ENCODE measurements at places on chromosomes 2 and 18. TPM values are rescaled to one million over a fixed set of nuclear protein-coding genes. Genes with fewer than 3 reads are reported as not detected.
A peak's percentile ranks its signal among the peaks of the same experiment; 100 is the strongest.

GRCh38 chr2:47508641-47509040 lies 105.7 kb downstream of the MSH2 start:
- no peak for DNase-seq

GRCh38 chr2:552906-553305 lies 124.3 kb downstream of the TMEM18 start:
- no peak for DNase-seq

GRCh38 chr2:164542581-164543021 lies 78.7 kb downstream of the GRB14 start:
- peak; percentile 57 for DNase-seq

- DNase-seq, result peak; percentile 88
Observed at GRCh38 chr2:88659538-88659915, 31.9 kb upstream of the RPIA start.

GRCh38 chr2:43276962-43277391 lies 50.6 kb upstream of the ZFP36L2 start:
- peak; percentile 28 for DNase-seq

GRCh38 chr2:28665041-28665704 lies 86.5 kb upstream of the PPP1CB start:
- DNase-seq, result peak; percentile 62

- DNase-seq, result no peak
Observed at GRCh38 chr2:140641163-140641562, 1489.7 kb downstream of the LRP1B start.

DNA sequence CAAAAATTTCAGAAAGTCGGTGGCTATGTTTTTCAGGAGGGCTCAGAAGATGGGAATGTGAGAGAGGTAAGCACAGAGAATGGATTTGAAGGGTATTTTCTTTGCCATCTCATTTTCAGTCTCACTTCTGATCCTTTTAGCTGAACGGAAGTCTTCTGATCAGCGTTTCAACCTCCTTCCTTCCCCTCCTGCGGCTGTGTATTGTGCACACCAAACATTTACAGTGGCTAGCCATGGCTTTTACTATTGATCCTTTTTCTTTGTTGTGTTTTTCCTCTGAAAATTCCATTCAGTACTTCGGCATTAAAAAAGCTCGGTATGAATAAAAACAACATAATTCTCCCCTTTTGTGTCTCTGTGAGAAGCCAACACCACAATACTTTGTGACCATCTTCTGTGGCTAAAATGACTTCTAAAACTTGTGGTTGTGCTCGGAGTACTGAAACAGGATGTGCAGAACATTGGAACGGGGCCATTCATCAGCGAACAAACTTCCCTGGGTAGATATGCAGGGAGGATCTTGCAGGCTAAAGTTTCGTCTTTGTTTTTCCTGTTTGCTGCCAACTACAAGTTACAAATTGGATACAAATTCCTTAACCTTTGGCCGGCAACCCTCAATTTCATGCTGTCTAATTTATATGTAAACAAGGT lies 260.8 kb upstream of the FAM98A start:
- no peak for DNase-seq

DNA sequence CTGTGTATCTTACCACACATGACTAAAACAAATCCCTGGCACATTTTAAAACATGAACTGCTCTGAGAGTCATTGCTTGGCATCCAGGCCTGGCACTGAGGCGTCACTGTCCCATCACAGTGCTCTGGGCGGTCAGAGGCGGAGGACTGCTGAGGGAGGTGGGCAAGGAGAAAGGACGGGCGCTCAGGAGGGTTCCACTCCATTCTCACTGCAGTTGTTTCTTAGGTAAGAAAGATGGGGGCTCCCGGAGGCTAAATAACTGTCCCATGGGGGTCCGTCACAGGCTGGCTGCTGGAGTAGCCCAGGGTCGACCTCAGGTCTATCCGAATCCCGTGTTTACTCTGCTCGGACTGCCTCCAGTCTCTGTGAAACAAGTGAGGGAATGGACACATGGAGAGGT lies 117.5 kb downstream of the FAM168B start:
- no peak for DNase-seq

DNA sequence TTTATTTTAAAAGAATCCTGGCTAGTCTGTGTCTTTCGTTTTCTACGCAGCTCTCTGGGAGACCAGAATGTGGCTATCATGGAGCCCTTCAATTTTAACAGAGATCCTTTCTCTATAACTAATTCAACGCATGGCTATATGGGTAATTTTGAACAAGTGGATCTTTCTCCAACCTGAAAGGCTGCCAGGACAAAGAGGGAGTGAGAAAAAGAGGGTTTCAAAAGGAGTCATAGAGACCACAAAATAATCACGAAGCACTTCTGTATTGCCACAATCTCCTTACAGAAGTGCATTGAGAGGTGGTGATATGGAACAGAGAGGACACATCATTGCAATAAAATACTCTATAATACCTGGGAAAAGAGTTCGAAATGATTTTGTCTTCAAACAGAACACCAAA lies 21.7 kb upstream of the CDH2 start:
- DNase-seq, result no peak

DNA sequence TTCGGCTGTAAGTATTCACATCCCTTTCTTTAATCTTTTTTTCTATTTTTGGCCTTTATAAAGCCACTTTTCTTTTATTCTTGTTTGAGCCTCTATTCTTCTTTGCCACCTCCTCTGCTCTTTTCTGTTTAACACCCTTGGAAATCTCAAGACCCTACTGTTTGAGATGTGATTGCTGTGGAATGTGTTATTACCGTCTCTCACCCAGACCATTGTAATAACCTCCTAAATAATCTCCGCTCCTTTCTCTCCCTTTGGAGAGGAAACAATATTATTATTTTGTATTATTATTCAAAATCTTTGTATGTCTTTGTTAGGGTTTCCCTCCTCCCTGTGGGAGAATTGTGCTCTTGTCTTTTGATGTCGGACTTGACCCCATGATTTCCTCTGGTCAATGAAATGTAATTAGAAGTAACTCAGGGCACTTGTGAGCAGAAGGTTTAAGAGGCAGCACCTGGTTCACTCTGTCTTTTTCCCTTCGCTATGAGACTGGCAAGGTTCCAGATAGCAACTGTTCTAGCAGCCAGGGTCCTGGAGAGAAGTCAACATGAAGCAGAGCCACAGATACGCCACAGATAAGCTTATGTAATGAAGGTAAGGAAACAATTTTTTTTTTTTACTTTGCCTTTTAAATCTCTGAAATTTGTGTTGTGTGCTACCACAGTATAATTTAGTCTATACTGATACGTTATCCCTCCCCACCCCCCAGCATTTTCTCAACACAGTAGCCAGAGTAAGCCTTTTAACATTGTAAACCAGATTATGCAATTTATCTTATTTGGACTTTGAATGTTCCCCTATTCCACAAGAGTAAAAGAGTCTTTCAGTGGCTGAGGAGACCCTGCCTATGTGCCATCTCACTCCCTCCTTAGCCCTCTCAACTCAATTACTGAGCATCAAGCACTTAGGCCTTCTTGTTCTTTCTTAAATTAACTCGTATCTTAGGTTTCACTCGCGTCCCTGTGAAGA lies 601.2 kb upstream of the ZNF804A start:
- DNase-seq, result no peak

- no peak for DNase-seq
Observed at GRCh38 chr18:47978603-47979002, 48.1 kb upstream of the SMAD2 start.

GRCh38 chr2:9150906-9151305 lies 55.7 kb upstream of the ASAP2 start:
- DNase-seq, result no peak

The FARP2 gene
- polyA plus RNA-seq, result 15.3 TPM

GRCh38 chr2:124301915-124302314 lies 276.8 kb downstream of the CNTNAP5 start:
- DNase-seq, result no peak

- no peak for DNase-seq
Observed at GRCh38 chr2:7429733-7430132, 512.5 kb downstream of the RNF144A start.

GRCh38 chr2:36355890-36356297 lies 316 bp downstream of the CRIM1 start:
- DNase-seq, result no peak

GRCh38 chr2:41735476-41735875 lies 312.3 kb upstream of the PKDCC start:
- DNase-seq, result no peak

DNA sequence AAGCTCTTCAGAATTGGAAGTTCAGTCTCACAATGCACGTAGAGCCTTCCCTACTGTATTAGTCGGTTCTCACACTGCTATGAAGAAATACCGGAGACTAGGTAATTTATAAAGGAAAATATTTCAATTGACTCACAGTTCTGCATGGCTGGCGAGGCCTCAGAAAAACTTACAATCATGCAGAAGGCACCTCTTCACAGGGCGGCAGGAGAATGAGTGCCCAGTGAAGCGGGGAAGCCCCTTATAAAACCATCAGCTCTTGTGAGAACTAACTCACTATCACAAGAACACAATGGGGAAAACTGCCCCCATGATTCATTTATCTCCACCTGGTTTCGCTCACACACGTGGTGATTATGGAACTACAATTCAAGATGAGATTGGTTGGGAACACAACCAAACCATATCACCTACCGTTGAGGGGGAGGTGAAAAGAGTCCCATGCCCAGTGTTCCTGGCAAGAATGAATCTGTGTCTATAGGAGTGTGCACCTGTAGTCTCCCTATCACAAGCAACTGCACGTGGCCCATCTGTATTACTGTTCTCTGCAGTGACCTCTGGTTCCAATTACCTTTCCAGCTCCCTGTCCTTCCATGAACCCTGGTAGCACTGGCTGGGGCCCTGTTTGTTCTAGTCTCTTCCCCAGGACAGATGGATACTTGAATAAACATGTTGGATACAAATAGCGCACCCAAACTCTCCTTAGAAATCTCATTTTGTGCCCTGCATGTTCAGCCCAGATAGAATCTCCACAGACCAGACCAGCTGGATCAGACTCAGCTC lies 44.4 kb upstream of the ATL2 start:
- DNase-seq, result no peak

The REG3G gene
- not detected for polyA plus RNA-seq

- no peak for DNase-seq
Observed at GRCh38 chr18:51531501-51531900, 334.0 kb upstream of the MEX3C start.

DNA sequence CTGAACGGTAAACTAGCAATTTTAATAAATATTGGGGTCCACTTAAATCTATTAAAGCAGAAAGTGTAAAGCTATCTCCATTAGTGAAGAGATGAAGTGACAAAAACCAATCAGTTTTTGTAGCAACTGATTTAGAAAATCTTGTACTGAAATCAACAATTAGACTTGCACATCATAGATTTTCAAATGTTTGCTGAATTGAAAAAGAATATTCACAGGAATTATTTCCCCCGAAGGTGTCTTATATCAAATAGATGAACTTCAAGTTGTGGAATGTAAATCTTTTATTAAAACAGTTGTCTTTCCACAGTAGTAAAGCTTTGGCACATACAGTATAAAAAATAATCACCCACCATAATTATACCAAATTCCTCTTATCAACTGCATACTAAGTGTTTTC lies 48.7 kb downstream of the ATIC start:
- DNase-seq, result no peak

The ST8SIA3 gene
- not detected for polyA plus RNA-seq

The IGFBP2 gene
- polyA plus RNA-seq, result 261 TPM

GRCh38 chr2:79120194-79120713 lies at the start of gene REG1A:
TSS of gene REG1A (plus strand) at chr2:79120488. CDS start at chr2:79120862, 374 bp downstream.
- no peak for DNase-seq

DNA sequence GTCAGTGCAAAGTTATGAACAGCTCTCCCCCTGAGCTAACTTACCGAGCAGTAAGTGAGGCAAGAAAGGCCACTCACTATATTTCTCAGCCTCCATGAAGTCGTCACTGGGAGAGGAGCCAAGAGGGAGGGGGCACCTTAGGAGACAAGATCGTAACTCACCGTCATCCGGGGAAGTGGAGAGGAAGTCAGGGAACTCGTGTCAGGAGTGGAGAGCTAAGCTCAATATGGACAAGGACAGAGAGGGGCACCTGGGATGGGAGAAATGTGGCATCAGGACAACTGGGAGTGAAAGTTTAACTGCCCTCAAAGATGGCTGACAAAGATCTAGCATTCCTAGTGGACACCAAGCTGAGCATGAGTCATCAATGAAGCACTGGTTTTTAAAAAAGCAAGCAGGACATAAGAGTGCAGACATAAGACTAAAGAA lies 37.1 kb downstream of the BCL11A start:
- DNase-seq, result no peak

- DNase-seq, result no peak
Observed at GRCh38 chr2:134634054-134634753, 84.6 kb downstream of the TMEM163 start.

DNA sequence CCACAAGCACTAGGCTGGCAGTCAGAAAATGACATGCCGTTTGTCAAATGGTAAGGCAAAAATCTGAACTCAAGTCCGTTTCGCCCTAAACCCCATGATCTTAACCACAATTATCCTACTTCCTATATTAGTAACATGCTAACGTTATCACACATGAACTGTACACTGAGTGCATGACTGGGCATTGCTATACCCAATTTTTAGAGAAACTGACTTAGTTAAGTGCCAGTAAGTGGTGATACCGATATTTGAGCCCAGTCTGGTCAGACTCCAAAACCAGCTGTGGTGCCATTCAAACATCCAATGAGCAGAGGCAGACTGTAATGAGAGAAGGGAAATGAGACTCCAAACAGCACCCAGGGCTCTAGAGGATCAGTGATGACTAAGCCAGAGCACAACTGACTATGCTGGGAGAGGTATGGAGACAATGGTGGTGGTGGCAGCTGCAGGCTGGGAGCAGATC lies 311.7 kb upstream of the PKDCC start:
- DNase-seq, result no peak

DNA sequence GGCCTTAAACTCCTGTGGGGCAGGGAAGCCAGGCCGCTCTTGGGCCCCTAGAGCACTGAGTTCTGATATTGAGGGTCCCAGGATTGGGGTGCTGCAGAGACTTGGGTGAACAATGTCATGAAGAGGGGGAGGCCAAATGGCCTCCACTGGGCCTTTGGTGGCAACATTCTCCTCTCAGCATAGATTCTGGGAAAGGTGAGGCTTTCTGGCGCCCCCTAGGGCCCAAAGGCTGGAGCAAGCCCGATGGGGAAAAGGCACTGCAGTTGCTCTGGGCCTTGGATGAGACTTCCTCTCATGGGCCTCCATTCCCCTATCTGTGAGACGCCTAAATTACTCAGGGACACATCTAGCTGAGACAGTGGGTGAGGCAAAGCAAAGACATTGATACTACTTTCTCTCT lies 84.8 kb downstream of the ACAA2 start:
- DNase-seq, result peak; percentile 54

The SERPINB10 gene
- not detected for polyA plus RNA-seq

- no peak for DNase-seq
Observed at GRCh38 chr2:205343103-205343502, 339.2 kb upstream of the NRP2 start.

DNA sequence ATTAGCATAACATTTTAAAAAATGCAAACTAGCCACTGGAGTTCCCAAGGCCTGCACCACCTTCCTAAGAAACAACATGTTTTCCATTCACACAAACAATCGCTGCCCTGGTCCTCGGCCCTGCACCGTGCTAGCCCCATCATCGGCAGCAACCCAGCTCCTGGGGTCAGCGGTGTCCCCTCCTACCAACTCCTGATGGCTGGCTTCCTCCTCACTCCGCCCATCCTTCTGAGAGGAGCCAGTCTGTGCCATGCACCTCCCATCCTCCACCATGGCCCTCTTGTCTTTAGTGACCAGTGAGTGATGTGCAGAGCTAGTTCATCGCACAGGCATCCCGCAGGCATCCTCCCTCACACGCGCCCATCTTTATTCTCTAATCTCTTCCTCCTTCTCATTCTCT lies 81.9 kb downstream of the LONRF2 start:
- DNase-seq, result no peak

The ABCB11 gene
- 0.16 TPM for polyA plus RNA-seq

The CD302 gene
- polyA plus RNA-seq, result 10.4 TPM

The LDLRAD4 gene
- 5.3 TPM for polyA plus RNA-seq

- peak; percentile 71 for DNase-seq
Observed at GRCh38 chr2:241659150-241659739, 21.8 kb downstream of the ATG4B start.

The CCDC85A gene
- 6.0 TPM for polyA plus RNA-seq
